GM04504 (cell line): ENCODE measurements at places on chromosomes 3 and 15.

DNA sequence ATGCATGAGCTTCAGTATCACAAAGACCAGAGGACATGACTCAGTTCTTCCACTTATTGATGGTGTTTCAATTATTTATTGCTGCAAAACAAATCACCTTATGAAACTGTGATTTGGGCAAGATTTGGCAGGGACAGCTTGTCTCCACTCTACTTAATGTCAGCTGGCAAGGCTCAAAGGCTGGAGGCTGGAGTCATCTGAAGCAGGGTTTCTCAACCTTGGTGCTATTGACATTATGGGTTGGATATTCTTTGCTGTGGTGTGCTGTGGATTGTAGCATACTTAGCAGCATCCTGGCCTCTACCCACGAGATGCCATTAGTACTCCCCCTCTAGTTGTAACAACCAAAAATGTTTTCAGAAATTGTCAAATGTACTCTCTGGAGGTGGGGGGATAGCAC lies 138.8 kb upstream of the PEX5L start:
- no peak for DNase-seq

GRCh38 chr3:170050753-170051152 lies 13.0 kb downstream of the GPR160 start:
- DNase-seq: no peak

DNA sequence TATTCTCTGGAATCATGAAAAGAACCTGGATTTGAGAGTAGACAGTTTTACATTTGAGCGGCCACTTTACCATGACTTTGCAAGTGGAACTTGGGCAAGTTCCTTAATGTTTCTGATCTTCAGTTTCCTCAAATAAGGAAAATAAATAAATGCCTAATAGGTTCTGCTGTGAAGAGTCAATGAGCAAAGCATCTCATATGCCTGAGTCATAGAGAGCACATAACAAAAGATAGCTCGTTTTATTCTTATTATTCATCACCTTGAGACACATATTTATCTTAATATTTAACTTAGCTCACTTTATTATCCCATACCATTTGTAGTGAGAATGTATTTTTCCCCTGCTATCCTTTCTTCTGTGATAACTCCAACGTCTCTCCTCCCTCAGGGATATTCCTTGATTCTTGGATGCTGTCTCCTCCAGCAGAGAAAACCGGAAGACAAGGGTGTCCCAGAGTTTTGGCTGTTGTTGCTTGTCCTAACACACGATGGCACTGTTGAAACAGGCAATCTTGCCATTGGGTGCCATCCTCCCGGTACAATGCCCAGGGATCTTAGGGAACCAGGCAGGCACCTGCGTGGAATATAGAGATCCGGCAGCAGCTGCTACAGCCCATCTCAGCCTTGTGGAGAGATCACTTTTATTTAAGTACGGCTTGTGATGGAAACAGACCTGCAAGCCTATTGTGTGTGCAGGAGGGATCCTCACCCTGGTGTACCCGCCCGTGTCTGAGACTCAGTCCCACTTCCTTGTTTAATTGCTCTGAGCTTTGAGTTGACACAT lies 33.3 kb upstream of the VPS33B start:
- peak; percentile 39 for DNase-seq

DNA sequence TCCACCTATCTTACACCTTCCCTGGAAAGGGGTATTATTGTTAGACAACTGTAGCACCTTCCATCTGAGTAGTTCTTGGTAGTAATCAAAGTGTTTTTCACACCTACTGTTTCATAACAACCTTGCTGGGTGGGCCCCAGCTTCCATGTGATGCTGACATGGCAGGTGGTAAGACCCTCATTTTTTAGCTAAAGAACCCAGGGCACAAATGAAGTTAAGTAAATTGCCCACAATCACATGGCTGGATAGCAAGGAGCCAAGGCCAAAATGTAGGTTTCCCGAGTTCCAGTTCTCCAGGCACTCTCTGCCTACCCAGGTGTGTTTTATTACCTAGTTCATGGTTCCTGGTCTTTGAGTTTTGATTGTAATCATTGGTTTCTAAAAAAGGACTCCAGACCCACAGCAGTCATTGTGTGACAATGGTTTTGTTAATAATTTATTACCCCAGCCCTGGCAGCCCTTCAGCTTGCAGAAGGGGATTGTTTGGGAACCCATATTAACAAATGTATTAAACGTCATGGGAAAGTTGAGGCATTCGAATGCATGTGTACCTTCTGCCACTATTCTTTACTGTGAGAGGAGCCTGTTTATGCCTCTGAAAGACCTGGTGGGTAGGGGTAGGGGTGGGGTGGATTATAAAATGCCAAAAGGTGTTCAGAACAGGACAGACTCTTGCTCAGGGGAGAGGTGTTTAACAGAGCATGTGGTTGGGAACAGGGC lies 222.2 kb upstream of the BHLHE40 start:
- no peak for DNase-seq

GRCh38 chr3:140433431-140433830 lies 244.4 kb upstream of the TRIM42 start:
- DNase-seq: no peak

- no peak for DNase-seq
Measured at GRCh38 chr3:144544871-144545270, 573.2 kb downstream of the DIPK2A start.

DNA sequence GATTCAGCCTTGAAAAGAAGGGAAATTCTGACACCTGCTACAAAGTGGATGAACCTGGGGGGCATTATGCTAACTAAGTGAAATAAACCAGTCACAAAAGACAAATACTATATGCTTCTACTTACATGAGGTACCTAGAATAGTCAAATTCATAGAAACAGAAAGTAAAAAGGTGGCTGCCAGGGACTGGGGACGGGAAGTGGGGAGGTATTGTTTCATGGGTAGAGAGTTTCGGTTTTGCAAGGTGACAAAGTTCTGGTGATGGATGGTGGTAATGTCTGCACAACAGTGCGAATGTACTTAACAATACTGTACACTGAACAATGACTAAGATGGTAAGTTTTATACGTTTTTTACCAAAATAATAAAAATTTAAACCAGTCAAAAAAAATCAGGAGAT lies 4.8 kb downstream of the IDH2 start:
- no peak for DNase-seq

DNA sequence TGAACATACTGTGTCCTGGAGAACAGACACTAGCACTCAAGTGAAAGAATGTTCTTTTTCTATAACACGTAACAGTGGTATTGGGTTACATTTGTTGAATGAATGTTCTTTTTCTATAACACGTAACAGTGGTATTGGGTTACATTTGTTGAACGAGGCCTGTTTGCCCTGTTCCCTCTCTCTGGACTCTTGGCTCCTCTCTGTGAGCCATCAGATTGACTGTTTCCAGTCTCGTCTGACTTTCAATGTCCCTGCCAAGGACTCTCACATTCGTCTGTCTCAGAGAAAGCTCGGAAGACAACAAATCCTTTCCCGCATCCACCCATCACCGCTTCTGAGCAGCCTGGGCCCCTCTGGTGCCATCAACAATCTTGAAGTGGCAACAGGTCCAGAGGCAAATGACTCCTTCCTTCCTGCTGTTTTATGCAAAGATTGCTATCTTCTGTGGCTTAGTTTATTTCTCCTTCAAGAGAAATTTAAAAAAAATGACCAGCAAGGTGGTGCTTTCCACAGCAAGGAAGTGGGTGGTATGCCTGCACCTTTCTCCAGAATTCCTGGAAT lies 8.0 kb downstream of the TMEM45A start:
- no peak for DNase-seq

DNA sequence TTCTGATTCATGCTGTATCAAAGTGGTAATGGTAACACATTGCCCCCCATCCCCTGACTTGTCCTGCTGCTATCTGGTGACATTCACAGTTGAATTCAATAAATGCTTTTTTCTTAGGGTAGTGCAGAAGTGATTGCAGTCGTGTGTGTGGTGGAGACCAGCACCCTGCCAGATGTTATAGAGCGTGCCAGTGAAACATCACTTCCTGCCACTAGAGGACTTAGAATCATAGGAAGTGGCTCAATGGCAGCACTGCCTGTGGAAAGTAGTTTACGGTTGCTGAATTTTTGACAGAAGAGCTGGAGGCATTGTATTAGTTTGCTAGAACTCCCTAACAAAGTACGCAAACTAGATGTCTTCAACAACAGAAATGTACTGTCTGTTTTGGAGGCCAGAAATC lies 37.4 kb upstream of the P2RY12 start:
- DNase-seq: no peak

DNA sequence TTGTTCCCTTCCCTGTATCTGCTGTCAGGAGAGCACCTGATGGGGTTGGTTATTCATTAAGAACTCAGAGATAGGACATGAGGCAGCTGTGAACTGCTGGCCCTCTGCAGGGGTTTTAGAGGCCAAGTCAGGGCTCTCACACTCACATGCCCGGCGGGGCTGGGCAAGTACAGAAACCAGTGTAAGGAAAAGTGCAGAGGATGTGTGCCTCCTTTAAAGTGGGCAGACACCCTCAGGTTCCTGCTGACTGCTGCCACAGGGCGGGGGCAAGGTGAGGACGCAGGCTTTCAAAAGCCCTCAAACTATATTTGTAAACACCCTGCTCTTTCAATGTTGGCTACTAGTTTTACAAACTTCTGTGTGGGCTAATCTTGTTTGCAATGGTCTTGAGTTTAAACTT lies 22.4 kb downstream of the CXCR6 start:
- DNase-seq: no peak

GRCh38 chr3:17469954-17470353 lies 272.5 kb downstream of the TBC1D5 start:
- DNase-seq: no peak

DNA sequence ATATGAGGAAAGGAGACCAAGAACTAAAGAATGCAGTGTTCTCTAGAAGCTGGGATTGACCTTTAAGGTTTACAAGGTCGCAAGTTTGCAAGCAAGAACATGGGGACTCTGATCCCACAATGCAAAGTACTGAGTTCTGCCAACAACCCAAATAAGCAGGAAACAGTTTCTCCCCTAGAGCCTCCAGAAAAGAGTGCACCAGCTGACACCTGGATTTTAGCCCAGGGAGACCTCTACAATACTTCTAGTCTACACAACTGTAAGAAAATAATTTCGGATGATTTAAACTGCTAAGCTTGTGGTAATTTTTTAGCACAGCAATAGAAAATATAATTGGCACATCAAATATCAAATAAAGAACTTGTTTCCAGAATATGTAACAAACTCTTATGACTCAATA lies 46.4 kb downstream of the EHHADH start:
- no peak for DNase-seq

- DNase-seq: no peak
Measured at GRCh38 chr3:157151627-157152026, 8.3 kb downstream of the CCNL1 start.

DNA sequence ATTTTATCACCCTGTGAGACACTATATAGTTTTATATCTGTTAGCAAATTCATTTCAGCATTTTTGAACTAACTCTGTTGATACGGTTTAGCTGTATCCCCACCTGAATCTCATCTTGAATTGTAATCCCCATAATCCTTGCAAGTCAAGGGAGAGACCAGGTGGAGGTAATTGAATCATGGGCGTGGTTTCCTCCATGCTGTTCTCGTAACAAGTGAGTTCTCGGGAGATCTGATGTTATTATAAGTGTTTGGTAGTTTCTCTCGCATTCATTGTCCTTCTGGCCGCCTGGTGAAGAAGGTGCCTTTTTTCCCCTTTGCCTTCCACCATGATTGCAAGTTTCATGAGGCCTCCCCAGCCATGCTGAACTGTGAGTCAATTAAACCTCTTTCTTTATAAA lies 53.2 kb upstream of the TMC3 start:
- no peak for DNase-seq

GRCh38 chr3:18765662-18766061 lies 340.5 kb upstream of the SATB1 start:
- no peak for DNase-seq

- DNase-seq: peak; percentile 13
Measured at GRCh38 chr3:96813134-96813819, 1.1 kb upstream of the EPHA6 start.

DNA sequence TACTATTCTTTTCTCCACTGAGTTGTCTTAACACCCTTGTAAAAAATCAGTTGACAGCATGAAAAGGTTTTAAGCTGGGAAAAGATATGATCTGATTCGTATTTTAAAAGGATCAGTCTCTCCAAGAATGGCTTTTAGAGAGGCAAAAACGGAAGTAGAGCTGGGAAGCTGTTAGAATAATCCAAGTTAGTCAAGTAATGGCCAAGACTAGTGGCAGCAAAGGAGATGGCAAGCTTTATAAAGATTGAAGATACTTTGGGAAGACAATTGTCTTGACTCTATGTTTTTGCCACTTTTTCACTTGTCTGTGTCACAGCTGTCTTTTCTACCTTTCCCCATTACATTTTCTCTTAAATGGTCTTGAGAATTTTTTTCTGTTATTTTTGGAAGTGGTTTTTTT lies 243.5 kb upstream of the MANF start:
- no peak for DNase-seq

DNA sequence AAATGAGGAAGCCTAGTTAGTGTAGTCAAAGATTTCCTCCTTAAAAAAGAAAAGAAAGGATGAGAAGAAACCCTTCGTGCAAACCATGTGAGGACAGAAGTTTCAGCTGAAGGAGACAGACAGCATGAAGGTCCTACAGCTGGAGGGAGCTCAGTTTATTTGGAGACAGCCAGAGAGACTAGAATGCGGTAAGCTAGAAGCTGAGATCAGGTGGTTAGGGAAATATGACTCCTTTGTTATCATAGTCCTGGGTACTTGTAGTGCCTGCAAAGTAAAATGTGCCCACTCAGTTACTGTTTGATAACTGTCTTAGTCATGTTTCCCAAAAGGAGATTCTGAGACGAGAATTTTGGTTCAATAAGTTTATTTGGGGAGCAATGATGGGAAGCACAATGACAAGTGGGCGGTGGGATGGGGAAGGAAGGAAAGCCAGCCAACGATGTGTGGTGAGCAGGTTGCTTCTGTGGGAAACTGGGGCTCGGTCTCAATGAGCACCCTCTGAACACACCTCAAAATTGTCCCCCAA lies 178.8 kb upstream of the SNTN start:
- DNase-seq: no peak

DNA sequence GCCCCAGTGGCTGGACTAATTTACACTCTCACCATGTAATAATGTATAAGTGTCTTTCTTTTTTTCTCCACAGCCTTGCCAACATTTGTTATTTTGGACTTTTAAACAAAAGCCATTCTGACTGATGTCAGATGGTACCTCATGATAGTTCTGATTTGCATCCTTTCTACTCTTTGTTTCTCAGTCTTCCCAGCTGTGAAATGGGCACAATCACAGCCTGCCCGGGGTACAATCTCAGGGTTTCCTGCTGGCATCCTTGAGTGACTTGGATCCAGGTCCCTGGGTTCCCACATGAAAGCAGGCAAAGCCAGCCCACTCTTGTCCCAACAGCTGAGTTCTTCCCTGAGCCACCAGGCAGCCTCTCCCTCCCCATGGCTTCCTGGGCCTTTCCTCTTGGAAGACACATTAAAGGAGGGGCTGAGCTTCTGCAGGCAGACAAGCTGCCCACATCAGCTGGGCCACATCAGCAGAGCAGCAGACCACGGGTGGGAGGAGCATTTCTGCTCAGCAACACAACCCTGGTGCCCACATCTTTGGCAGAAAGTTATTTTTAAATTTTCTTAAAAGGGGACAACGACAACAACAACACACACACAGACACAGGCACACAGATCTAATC lies 82.0 kb downstream of the MYLK start:
- DNase-seq: no peak

DNA sequence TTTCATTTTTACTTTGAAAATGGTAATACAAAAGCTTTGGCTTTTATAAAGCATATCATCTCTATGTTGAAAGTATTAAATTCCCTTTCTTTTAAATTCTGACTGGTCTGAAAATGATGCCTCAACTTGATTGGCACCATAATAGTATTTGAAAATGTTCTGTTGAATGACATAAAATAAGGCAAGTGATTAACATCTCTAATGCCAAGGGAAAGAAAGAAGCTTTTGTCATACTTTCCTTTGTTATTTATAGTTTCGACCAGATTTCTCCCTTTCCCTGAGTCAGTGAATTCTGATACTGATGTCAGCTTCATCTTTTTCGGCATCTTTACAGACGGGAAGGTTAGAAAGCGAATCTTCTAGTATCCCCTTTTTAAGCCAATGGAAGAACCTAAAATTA lies 3.4 kb upstream of the AP4E1 start:
- DNase-seq: no peak
